Activated CD8-positive, alpha-beta T cell treated with anti-CD3 and anti-CD28 coated beads, Interleukin-2, amount 10 ng/mL, durations not matched to agents 7 days and 5 days (primary cell): ENCODE measurements at places on chromosomes 2 and 18. TPM values are rescaled to one million over a fixed set of nuclear protein-coding genes. Genes with fewer than 3 reads are reported as not detected.

The KIAA2012 gene
- total RNA-seq = not detected

GRCh38 chr2:199111458-199111857 is 346.3 kb downstream of the SATB2 start:
- DNase-seq = no peak

- no peak for DNase-seq
Measured at GRCh38 chr2:113214141-113214540, 40.4 kb downstream of the PSD4 start.

GRCh38 chr2:168470320-168471162 is 14.5 kb downstream of the CERS6 start:
- no peak for DNase-seq

GRCh38 chr18:8084160-8084559 is 517.0 kb downstream of the PTPRM start:
- DNase-seq = no peak

DNA sequence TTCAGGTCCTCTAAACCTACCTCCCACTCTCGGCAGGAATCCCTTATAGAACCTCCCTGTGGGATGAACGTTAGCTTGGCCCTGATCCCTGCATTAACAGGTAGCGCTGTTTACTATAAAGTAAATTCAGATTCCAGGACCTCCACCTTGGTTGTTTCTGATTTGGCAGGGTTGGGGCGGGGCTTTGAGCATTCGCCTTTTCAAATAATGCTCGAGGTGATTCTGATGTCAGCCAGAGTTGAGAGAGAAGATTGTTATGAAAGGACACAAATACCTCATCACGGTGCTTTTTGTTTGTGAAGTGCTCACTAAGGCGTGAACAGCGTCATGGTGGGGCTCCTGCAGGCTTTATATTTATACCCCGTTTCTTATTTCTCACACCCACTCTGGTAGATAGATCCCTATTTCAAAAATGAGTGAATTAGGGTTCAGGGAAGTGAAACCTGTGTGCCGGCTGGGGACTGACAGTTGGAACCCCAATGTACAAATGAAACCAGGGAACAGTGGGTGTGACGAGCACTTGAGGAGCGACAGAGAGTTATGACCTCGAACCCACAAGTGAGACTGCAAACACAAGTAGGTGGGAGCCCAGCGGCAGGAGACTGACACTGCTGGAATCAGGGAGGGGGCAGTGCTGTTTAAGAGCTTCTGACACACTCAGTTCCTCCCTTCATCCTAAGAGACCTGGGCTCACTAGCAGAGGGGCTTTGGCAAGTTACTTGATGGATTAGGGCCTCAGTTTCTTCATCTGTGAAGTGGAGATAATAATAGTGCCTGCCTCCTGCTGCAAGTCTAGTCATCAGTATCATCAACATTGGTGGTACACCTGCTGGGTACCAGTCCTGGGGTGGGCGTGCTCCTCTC is 14.2 kb upstream of the CXCR4 start:
- DNase-seq = peak; percentile 79
